ENCODE measurements at places on chromosomes 6 and 20.

DNA sequence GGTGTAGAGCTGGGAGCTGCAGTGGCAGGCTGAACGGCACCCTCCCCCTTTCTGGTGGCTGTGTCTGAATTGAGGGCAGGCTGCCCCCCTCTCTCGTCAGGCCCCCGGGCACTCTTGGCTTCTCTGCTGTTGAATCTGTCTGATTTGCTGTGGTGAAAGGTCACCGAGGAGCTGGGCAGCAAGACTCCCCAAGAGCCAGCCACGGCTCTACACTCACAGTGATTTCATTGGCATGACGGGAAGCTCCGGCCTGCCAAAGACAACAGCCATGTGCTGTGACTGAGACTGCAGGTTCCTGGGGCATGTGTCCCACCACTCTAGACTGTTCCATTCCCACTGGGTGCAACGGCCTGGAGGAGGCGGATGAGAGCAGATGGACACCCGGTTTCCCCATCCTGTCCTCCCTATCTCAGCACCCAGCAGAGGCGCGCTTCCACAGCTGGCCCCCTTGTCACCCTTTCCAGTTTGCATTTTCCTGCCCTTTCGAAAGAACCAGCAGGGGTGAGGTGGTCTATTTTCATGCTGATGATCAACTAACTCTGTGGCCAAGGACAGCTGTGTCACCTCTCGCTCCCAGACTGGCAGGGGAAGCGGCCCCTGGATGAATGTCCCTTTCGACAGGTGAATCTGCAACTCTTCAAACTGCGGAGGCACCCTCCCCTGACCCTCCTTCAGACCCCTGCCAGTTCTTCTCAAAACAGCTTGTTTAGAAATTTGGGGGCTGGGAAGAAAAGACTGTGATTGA, 2.2 kb downstream of the APCDD1L start:
- no peak for DNase-seq

GRCh38 chr6:53112404-53112803, 36.2 kb downstream of the GCM1 start:
- no peak for DNase-seq

- no peak for DNase-seq
Measured at GRCh38 chr6:46356543-46356942, 134.7 kb downstream of the RCAN2 start.

- DNase-seq, result no peak
Measured at GRCh38 chr6:106448000-106448426, 87.5 kb downstream of the CRYBG1 start.

DNA sequence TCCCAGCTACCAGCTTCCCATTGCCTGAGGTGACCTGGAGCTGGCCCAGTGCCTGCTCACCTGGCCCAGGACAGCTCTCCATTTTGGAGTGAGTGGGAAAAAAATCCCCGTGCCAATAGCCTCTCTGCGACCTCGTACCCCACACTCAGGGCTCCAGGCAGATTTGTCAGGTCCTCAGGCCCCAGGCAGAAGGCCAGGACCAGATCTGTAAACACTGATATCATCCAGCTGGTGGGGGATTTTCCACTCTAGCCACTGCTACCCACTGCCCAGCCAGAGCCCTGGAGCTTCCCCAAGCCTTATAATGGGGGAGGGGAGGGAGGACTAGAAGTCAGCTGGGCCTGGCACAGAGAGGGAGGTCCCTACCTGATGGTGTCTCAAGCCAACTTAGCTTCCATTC, 1.3 kb upstream of the PGC start:
- no peak for DNase-seq

DNA sequence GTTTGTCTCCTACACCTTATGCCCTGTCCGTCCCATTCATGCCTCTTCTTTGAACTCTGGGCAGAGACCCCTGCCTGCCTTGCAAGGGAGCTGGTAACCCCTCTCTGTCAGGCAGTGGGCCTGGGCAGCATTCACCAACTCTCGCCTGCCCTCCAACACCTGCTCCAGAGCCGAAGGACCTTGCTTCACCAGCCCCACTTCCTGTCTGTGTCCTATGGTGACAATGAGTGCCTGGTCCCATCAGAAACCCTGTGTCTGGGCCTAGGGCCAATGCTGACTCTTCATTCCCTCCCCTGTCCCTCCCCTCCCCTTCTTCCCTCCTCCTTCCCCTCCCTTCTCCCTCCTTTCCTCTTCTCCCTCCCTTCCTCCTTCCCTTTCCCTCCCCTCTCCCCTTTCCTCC, 22.8 kb upstream of the PCMTD2 start:
- DNase-seq, result no peak

DNA sequence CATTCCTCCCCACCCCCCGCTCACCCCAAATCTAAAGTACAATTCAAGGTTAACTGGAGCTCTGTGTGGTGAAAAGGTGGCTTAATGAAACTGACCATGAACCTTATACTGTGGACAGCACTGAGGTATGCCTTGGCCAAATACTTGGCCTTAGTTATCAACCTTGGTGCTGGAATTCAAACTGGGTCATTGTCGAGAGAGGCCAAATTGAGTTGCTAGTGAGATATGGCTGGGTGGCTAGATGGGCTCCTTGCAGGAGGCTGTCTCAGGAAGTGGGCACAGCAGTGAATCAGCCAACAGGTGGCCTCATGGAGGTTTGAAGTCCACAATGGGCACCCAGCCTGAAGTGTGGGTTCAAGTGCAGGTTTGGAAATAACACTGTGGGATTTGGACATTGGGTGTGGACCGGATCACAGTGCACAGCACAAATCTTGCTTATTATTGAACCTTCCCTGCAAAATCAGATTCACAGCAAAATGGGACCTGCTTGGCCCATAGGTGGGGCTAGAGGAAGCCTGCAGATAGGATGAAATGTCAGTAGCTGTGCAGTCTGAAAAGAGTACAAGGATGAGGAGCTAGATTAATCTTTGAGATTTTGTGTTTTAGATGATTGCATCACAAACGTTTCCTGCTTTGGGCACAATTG, 5.6 kb upstream of the BTBD3 start:
- no peak for DNase-seq

DNA sequence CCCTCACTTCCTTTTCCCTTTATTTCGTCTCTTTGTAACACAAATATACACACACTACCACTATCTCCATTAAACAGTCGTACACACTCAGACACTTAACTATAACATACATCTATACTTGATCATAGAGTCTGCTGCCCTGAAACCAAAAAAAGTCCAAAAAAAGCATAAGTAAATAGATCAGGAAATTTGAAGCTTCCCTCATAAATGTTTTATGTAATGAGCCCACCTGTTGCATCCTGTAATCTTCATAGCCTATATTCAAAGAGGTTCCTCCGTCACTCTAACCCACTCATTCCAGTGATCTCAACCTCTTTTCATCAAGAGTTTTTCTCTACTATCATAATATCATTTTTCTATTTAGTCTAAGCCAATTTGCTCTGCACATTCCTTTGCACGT, 6.9 kb upstream of the OR12D2 start:
- no peak for DNase-seq

GRCh38 chr20:38863024-38863851, 57.7 kb downstream of the PPP1R16B start:
- DNase-seq, result no peak

GRCh38 chr6:17870300-17871188, 116.9 kb downstream of the KIF13A start:
- DNase-seq, result no peak
